CD4-positive, alpha-beta T cell treated with Interleukin-4 for 4 hours (primary cell): ENCODE measurements at places on chromosomes 2 and 18.

DNA sequence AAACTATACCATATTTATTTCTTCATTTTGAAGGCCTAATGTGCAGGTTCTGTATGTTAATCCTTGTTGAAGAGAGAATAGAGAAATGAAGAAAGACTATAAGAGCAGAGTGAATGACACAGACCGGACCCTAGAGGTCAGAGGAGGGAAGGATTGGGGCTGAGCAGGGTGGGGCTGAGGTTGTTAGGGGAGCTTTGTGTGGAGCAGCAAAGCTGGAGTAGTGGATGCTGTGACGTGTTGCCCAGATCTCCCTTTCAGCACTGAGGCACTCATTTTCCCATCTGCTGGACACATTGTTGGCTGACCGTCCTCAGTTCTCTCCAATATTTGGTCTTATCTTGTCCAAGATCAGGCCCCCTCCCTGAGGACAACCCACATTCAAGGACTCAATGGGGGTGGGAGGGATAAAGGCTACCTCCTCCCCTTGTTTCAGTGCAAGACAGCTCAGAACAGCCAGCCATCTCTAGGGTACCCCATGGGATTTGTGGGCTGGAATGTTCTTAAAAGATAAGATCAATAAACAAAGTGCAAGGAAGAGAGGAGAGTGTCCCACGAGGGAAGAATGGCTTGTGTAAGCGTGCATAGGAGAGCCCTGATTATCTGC is 143.6 kb downstream of the TDRD15 start:
- DNase-seq, result no peak

GRCh38 chr2:21427606-21428005 is 303.8 kb downstream of the TDRD15 start:
- DNase-seq, result no peak

- DNase-seq, result no peak
These were observed 293.9 kb upstream of the DLGAP1 start for GRCh38 chr18:4748975-4749374.

DNA sequence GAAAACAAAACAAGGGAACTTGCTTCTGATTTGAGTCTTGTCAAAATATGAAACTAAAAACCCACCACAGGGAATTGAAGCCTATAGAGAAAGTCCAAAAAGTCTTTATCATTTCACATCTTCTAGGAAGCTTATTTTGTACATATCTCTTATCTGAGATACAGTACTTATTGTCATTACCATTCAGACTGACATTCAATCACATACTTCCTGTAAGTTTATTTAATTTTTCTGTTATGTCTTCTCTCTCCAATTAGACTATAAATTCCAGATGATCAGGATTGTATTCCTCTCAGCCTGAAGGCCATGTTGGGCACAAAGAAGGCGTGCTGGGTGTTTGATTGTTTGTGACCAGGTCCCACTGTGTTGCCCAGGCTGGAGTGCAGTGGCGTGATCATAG is 59.2 kb downstream of the METTL4 start:
- no peak for DNase-seq

GRCh38 chr2:30288561-30288960 is 57.2 kb downstream of the LBH start:
- DNase-seq, result no peak

- DNase-seq, result no peak
These were observed 773.3 kb upstream of the SLC39A10 start for GRCh38 chr2:194883711-194884110.

DNA sequence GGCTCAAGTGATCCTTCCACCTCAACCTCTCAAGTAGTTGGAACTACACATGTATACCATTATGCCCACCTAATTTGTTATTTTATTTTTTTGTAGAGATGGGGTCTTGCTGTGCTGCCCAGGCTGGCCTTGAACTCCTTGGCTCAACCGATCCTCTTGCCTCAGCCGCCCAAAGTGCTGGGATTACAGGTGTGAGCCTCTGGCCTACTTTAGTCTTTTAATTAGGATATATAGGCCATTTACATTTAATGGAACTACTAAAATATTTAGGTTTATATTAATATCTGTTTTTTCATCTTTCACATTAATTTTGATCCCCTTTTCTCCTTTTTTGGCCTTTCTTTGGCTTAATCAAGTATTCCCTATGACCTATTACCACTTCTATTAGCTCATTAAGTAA is 95.7 kb upstream of the OSR1 start:
- no peak for DNase-seq

DNA sequence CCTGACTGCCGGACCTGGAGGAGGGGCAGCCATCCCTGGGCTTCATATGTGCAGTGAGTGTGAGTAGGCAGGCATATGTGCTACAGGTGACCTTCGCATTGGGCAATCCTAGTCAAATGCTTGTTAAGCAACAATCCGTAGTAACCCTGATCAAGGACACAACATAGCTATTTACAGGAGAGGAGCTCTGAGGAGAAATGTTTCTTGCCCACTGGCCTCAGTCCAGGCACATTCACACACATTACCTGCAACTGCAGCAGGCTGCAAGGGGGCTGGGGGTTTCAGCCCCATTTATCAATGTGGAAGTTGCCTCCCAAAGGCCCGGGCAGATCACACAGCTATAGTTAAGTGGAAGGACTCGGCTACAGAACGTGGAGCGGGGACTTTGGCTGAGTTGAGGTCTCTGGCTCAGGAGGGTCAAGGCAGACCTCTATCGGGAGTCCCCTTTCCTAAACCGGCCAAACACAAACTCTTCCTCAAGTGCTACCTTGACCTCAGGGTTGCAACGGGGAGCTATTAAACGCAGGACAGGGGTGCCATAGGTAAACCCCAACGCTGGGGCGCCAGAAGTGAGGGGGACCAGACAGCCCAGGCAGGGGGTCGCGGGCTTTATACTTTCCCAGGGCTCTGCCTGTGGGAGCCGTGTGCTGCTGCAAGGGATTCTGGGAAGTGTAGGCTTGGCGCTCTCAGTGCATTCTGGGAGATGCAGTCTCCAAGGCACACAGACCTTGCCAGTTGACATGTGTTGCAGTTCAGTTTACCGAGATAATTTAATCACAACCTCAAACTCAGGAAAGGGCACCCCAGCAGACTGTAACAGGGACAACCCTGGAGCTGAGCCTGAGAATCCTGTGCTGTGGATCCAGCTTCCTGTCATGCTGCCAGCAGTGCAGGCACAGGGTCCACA is 9.4 kb downstream of the KHK start:
- peak; percentile 44 for DNase-seq

DNA sequence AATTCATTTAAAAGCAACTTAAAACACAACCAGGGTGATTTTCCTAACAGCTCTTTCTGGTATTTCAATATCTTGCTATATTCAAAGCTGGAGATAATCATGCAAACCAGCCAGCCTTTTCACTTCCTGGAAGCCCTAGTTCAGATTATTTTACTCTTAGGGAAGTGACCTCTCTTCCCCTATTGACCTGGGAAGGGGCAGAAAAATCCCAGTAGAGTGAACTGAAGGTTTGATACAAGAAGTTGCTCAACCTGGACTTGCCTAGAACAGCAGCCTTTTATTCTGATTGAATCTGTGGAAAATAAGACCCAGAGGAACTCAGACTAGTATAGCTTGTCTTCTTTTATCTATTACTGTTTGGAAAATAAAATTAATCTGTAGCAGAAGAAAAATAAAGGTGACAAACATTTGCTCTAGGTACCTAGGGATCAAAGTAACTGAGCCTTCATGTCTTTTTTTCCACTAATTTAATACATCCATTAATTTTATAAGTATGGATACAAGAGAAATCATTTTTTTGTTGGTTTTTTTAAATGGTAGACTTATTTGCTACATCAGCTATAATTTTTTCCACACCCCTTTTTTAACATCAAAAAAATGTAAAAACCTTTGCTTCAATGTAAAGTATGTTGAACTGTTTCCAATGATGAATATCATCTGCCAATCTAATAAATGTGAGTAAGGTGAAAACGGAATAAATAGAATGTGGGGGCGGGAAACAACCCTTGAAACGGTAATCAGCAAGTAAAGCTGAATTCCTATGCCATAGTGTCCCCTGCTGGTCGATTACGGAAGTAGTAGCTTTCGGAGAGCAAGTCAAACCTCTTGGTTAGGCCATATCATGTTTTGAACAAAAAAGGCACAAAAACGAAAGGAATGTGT is 629.9 kb downstream of the NRXN1 start:
- DNase-seq, result no peak

GRCh38 chr2:241558532-241559322 is at the start of gene BOK:
Gene BOK, plus strand, starts transcription at chr2:241558745. Its CDS starts 739 bp downstream, at chr2:241559484.
- no peak for DNase-seq

DNA sequence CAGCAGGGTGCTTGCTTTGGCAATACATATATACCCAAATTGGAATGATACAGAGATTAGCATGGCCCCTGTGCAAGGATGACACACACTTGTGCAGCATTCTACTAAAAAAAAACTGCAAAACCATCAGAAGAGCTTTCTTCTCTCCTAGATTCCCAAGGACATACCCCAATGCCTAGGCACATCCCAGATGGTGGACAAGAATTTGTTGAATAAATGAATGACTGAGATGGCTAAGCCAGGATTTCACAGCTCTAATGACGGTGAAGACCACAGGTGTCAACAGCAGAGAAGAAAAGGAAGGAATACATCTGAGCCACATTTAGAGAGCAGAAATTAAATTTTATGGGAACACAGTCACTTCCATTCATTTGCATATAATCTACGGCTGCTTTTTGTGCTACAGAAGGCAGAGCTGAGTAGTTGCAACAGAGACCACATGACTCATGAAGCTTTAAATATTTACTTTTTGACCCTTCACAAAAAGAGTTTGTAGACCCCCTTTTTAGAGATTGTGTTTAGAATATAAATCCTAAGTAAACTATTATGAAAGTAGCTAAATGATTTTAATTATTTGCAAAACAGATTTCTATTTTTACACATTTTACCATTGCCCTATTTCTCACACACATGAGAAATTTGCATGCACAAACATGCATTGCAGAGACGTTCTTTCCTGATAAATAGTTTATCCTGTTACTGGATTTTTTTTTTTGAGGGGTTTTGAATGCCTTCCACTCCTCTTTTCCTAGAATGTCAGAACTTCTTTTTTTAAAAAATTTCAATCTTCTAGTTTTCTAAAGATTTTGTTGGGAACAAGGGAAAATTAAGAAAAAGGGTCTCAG is 119.0 kb downstream of the PMAIP1 start:
- no peak for DNase-seq

- DNase-seq, result no peak
These were observed 5.2 kb downstream of the BCS1L start for GRCh38 chr2:218664653-218665052.

DNA sequence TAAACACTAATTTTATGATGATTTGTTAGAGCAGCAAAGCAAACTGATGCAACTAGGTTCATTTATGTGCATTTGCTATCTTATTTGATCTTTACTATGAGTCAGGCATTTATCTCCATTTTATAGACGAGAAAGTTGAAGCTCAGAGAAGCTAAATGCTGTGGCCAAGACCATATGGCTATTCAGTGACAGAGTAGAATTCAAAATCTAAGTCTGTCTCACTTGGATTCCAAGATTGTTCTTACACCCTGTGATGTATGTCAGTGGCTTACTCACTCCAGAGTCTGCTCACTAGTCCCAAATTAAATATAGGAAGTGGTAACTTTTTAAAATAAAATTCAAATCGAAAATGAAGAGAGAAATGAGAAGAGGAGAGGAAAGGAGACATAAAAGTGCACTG is 114.0 kb upstream of the DDX18 start:
- DNase-seq, result no peak

DNA sequence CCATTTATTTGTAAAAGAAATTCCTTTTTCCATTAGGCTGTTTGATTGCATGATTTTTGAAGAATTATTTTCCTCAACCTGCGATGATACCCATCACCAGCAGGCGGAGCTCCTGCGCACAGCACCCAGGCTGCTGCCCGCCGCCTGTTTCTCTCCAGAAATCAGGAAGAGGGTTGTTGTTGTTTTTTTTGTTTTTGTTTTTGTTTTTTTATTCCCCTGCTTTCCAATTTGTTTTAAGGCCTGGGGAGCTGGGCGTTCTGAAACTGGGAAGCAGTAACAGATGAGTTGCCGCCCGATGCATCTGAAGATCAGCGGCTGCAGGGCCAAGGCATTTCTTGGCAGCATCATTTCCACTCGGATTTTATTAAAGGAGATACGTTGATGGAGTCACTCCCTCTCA is 132.1 kb downstream of the MBP start:
- DNase-seq, result peak; percentile 51

- no peak for DNase-seq
These were observed 138.9 kb downstream of the PMAIP1 start for GRCh38 chr18:60038731-60039130.
